ENCODE measurements at places on chromosomes 3 and 15.
A peak's percentile ranks its signal among the peaks of the same experiment; 100 is the strongest.

DNA sequence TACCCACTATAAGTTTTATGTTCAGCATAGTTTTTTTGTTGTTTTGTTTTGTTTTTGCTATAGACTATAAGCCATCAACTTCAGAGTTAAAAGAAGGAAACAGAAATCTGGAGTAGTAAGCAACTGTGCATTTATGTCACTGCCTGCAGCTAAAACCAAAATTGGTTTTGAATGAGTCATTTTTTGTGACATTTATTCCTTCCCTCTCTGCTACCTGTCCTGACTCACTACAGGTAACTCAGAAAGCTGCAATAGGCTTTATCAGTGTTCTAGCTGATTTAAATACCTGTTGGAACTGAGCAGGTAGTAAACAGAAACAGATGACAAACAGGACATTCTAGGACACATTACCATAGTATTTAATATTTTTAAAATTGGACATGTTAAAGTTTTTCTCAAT, 393.3 kb upstream of the WNT5A start:
- no peak for DNase-seq

DNA sequence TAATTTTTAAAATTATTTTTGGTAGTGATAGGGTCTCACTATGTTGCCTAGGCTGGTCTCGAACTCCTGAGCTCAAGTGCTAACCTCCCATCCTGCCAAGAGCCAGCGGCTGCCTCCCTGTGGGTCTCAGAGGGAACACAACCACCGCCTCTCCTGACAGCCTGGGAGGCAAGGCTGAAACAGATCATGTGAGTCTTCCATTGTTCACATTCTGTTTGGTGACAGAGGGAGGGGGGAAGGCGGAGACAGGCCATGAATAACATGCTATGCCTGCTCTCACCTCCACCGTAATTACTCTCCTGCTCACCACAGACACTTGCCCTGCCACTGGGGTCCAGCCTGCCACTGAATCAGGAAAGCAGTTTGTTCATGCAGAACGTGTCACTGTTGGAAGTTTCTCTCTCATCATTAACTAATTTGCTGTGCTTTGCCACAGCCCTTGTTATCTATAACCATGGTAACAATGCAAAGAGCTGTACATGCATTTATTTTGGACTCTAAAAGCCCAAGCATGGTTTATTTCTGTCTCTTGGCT, 78.4 kb upstream of the RASGRF1 start:
- no peak for DNase-seq

- DNase-seq = peak; percentile 1
Observed at GRCh38 chr15:95025924-95026728, 794.8 kb downstream of the MCTP2 start.

DNA sequence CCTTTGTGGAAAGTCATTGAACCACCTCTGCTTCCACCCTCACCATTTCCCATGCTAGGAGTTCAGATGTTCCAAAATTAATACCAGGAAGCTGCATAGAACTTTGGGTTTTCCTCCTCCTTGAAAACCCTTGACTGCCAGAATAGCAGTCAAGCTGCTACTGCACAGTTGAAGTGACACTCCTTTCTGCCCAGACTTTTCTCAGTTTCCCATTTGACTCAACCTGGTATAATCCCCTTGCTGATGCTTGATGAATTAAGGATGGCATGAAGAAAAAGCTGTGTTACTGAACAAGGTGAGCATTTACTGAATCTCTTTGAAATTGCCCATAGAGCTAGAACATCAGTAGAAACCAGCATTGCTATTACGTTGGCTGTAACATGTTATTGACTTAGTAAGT, 286.0 kb downstream of the EDEM1 start:
- DNase-seq = no peak

GRCh38 chr3:110575702-110576101, 495.9 kb upstream of the NECTIN3 start:
- no peak for DNase-seq

DNA sequence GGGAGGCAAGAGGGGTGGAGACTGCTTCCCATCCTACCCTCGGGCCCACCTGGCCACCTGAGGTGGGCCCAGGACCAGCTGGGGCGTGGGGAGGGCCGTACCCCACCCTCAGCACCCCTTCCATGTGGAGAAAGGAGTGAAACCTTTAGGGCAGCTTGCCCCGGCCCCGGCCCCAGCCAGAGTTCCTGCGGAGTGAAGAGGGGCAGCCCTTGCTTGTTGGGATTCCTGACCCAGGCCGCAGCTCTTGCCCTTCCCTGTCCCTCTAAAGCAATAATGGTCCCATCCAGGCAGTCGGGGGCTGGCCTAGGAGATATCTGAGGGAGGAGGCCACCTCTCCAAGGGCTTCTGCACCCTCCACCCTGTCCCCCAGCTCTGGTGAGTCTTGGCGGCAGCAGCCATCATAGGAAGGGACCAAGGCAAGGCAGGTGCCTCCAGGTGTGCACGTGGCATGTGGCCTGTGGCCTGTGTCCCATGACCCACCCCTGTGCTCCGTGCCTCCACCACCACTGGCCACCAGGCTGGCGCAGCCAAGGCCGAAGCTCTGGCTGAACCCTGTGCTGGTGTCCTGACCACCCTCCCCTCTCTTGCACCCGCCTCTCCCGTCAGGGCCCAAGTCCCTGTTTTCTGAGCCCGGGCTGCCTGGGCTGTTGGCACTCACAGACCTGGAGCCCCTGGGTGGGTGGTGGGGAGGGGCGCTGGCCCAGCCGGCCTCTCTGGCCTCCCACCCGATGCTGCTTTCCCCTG, 2.2 kb upstream of the FES start:
- DNase-seq = no peak

DNA sequence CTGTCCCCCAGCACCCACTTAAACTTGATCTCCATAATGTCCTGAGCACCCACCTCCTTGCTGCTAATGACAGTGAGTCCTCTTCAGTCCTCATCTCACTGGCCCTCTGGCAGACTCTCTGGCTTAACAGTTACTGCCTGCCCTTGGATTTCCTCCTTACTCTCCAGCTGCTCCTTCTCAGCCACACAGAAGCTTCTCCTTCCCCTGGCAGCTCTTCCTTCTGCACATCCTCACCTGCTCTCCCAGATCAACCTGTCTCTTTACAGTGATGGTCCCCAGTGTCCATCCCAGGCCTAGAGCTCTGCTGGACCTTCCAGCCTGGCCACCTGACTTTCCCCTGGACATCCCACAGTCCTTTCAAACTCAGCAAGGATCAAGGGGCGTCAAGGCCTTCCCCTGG, 47.4 kb upstream of the SMAD3 start:
- no peak for DNase-seq

GRCh38 chr3:141686466-141687291, 51.4 kb upstream of the RNF7 start:
- peak; percentile 12 for DNase-seq

DNA sequence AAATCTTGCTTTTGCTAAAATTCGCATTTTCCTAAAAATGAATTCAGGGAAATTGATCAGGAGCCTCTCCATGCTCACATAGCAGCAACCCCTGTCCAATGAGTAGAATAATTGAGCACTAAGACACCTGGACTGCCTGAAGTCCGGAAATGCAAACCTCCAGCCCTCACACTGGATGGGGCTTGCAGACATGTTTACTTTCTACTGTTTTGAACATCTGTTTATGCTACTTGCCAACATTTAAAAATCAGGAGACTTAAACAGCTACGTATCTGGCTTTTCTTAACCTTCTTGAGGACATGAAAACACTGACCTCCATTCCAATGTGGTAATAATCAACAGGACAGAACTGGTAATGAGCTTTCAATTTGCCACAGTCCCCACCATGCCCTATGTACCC, 184.4 kb downstream of the SHOX2 start:
- no peak for DNase-seq

- DNase-seq = no peak
Observed at GRCh38 chr15:64878705-64879104, 33.0 kb upstream of the ANKDD1A start.

DNA sequence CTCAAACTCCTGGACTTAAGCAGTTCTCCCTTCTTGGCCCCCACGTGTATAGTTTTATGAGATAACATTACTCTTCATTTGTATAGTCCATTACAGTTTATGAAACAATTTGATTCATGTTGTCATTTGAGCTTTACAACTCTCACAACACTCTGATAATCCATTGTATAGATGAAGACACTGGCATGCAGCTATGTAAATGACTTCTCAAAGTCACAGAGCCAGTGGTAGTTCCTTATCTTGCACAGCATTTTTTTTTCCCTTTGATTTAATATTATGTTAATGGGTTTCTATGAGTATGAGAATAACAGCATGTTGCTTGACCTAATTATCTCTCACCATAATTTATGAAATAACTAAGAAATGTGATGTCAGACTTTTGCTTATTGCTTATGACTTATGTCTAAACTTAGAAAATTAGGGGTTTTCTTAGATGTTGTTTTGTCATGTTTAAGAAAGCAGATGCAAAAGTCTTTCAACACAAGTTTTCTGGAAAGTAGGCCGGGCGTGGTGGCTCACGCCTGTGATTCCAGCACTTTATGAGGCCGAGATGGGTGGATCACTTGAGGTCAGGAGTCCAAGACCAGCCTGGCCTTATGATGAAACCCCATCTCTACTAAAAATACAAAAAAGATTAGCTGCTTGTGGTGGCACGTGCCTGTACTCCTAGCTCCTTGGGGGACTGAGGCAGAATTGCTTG, 13.3 kb downstream of the VPS8 start:
- no peak for DNase-seq

DNA sequence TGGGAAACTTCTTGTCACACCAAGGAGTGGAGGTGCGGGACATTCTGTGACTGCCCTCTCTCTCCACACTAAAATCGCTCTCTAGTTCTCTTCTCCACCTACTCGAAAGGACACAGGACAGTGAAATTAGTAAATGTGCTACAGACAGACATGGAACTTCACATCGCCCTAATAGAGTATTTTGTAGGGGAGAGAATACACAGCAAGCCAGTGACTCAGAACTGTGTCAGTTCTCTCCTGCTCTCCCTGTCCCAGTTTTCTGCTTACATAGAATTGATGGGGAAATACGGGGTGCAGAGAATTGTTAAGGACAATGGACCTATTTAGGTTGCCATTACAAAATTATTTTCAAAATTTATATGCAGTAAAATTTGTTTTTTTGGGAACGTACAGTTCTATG, 159.6 kb upstream of the GADL1 start:
- no peak for DNase-seq

- no peak for DNase-seq
Observed at GRCh38 chr15:100253640-100254039, 88.1 kb downstream of the ADAMTS17 start.

DNA sequence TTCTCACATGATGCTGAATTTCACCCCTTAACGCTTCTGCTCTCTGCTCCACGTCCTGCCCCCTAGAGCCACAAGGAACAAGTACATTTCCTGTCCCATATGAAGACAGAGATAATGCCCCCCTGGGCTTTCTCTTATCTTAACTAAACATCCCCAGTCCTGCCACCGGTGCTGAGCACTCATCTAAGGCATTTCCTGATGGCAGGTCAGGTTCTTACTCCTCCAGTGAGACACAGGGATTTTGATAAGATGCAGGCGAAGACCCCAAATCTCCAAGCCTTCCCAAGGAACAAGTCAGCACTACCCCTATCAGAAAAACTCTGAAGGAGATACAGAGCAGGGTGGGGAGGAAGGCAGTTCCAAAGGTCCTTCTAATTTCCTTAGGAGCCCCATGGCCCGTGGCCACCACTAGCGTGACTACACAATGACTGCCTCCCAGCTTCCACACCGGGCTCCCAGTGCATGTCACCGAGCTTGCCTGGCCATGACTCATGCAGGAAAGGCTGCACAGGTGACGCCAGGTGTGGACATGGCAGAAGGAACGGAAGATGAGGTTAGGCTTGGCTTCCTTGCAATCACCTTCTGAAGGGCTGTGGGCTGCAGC, 152.9 kb downstream of the XXYLT1 start:
- no peak for DNase-seq

- no peak for DNase-seq
Observed at GRCh38 chr3:4990069-4990468, 10.8 kb downstream of the BHLHE40 start.

DNA sequence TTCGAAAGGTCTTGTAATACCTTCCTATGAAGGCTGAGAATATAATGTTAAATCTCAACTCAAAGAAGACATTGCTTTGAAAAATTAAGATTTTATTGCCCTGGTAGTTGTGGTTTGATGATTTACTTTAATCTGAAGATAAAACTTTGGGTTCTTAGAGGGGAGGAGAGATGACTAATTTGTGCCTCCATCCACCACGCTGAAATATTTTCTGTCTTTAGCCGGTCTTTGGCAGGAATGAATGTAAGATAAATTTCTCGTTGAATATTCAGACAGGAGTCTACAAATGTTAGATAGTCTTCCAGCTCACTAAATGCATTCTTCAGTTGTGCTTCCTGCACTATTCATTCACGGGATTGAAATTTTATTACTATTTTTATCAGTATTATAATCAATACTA, 844.3 kb upstream of the NR2F2 start:
- no peak for DNase-seq

DNA sequence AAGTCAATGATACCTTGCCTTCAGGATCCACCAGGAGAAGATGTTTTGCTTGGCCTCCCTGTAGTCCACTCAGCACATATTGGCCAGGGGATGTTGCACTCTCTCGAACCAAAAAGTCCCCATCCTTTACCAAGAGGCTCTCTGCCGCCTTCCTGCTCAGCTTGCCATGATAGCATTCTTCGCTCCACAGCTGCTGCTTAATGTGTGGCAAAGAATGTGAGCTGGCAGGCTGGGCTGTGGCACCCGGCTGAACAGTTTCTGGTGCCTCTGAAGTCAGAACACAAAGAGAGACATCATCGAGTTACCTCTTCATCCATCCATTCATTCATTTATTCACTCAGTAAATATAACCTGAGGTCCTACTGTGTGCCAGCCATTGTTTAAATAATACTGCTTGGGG, 23.9 kb upstream of the CEP152 start:
- DNase-seq = no peak

DNA sequence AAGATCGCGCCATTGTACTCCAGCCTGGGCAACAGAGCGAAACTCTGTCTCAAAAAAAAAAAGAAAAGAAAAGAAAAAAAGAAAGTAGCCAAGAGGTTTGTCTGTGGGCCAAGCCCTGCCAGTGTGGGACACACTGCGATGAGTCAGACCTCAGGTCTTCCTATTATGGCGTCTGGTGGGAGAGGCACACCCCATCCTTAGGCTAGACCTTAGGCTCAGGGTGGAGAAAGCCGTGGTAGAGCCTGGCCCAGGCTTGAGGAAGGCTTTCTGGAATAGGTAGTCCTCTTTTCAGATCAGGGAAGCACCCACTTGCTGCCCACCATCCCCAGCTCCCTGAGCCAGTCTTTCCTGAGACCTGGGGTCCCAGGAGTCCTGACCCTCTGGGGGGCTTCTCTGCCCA, 6.0 kb downstream of the HEMK1 start:
- no peak for DNase-seq

DNA sequence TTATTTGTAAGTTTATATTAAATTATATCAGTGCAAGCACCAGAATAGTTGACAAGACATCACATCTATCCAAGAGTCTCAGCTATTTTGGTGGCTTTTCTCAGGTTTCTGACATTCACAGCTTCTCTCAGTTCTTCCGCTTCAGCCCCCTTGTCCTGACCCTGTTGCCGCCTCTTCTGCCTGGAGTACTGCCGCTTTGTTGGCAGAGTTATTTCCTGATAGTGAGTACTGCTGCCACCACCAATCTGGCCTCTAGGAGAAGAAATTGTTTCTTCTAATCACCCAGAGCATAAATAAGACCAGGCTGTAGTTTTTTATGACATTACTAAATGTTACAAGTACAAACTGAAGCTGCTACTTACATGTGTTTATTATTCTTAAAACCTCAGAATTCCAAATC, 470.1 kb downstream of the NSUN3 start:
- DNase-seq = no peak

Data from T-cell (primary cell).